Activated B cell treated with CpG ODN at 0.5 μM for 24 hours (primary cell): ENCODE measurements at places on chromosomes 3 and 15. TPM values are rescaled to one million over a fixed set of nuclear protein-coding genes. Genes with fewer than 3 reads are reported as not detected.

Gene SLC9A9
- 9.0 and 9.4 TPM in 2 replicates for total RNA-seq

- H3K36me3 ChIP-seq, result no peaks in the 10 kb centered on the region
- H3K27ac ChIP-seq, result peak overlapping the region; percentile 10
- H3K27me3 ChIP-seq, result peaks cover 5% of the 10 kb centered on the region
- no peak overlapping the region for H3K4me3 ChIP-seq
- peaks cover 16% of the 10 kb centered on the region for H3K4me1 ChIP-seq
Measured at GRCh38 chr15:32873284-32874114, 155.7 kb downstream of the GREM1 start.

Gene GOLGA6D
- not detected in 2 replicates for total RNA-seq

- H3K36me3 ChIP-seq, result peaks cover 57% of the 10 kb centered on the region
- no peak within 1 kb of the TSS for H3K27ac ChIP-seq
- DNase-seq, result no peak
- H3K4me1 ChIP-seq, result no peaks in the 10 kb centered on the region
Measured at GRCh38 chr15:42359249-42359648, at the start of gene CAPN3. Gene CAPN3 (plus strand): TSS chr15:42359501. CDS start chr15:42359806, 305 bp downstream.

DNA sequence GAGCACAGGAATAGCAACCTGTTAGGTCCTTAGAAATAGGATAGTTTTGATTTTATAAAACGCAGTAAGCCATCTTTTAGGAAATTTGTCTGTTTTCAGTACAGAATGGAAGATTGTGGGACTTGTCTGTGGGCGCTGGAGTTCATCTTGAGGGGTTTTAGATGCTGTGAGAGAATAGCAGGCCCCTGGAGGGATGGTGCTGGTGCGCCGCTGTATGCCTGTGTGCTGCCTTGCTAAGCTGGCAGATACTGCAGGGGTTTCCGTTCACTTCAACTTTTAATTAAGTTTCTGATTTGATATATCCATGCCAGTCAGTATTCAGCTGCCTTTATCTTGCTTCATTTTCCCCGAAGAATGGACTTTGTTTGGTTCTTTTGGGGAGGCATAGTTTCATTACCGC lies 4.2 kb downstream of the CACNA2D3 start:
- H3K27ac ChIP-seq, result no peak overlapping the region
- peaks cover 11% of the 10 kb centered on the region for H3K4me1 ChIP-seq
- no peak overlapping the region for H3K4me3 ChIP-seq

Gene GPR156
- 0.24 TPM in 2 replicates for total RNA-seq

DNA sequence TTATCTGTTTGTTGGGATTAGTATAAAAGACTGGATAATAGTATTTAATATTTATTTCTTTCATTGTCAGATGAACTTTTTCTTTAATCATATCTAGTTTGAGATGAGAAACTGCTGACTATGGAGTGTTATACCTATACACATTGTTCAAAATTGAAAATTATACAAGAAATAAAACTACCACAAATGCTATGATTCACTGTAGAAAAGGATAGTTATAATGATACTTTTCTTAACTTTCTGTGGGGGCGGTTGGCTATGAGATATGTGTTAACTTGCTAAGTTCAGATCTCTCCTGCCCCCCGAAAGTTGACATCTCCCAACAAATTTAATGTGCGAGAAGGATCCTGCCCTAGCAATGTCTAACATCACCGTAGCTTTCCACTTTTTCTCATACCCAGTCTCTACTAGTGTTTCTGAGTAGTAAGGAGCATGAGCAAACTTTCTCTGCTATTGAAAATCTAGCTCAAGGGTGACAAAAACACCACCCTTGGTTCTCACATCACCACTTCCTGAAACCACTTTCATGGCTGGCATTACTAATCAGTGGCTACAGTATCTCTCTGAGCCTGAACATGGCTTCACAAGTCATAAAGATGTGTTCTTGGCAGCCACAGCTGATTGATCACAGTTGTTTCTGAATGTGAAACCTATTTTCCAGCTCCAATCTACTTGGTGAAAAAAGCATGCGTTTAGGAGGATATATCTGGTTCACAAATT lies 15.8 kb upstream of the SAMMSON start:
- DNase-seq, result no peak
- no peak overlapping the region for H3K4me3 ChIP-seq
- H3K27ac ChIP-seq, result no peak overlapping the region

- no peak for DNase-seq
- H3K4me1 ChIP-seq, result peaks cover 4% of the 10 kb centered on the region
- no peaks in the 10 kb centered on the region for H3K36me3 ChIP-seq
- no peak overlapping the region for H3K27ac ChIP-seq
- no peak overlapping the region for H3K4me3 ChIP-seq
Measured at GRCh38 chr3:157294953-157295352, 135.0 kb upstream of the CCNL1 start.

GRCh38 chr3:17027318-17027717 lies 142.6 kb downstream of the PLCL2 start:
- H3K4me1 ChIP-seq, result peaks cover 58% of the 10 kb centered on the region
- no peak overlapping the region for H3K4me3 ChIP-seq
- H3K36me3 ChIP-seq, result peaks cover 25% of the 10 kb centered on the region
- no peak overlapping the region for H3K27ac ChIP-seq

DNA sequence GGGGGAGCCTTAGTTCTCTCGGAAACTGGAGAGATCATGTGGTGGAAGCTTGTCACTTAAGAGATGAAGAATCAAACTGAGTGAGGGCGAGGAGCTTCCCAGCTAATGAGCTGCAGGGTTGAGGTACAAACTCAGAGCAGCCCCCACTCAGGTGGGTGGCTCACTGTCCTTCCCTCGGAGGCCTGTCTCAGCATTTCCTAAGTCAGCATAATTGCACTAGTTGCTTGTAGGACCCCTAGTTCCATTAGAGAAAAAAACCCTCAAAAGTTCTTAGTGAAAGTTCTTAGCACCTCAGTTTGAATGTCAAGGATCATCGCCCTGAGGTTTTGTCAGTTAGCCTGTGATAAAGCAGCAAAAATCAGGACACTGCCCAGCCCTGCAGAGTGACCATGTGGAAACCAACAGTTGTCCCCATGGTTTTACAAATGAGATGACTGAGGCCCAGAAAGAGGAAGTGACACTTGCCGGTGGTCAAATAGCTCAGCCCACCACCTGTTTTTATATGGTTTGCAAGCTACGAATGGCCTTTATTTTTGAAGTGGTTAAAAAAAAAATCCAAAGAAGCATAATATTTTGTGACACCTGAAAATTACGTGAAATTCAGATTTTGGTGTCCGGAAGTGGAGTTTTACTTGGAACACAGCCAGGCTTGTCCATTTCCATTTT lies 11.9 kb downstream of the SMAD6 start:
- H3K4me1 ChIP-seq, result peaks cover 17% of the 10 kb centered on the region
- no peak overlapping the region for H3K27ac ChIP-seq
- peaks cover 20% of the 10 kb centered on the region for H3K27me3 ChIP-seq
- no peaks in the 10 kb centered on the region for H3K36me3 ChIP-seq
- no peak for DNase-seq
- no peak overlapping the region for H3K4me3 ChIP-seq

Gene RTP4
- total RNA-seq, result 7.4 and 9.0 TPM in 2 replicates

- no peak for DNase-seq
- peaks cover 14% of the 10 kb centered on the region for H3K36me3 ChIP-seq
- H3K27me3 ChIP-seq, result no peaks in the 10 kb centered on the region
- H3K4me1 ChIP-seq, result no peaks in the 10 kb centered on the region
Measured at GRCh38 chr3:184895350-184895749, 83.4 kb downstream of the VPS8 start.

GRCh38 chr15:72940229-72940622 lies 112.0 kb upstream of the NEO1 start:
- no peaks in the 10 kb centered on the region for H3K36me3 ChIP-seq
- H3K4me1 ChIP-seq, result no peaks in the 10 kb centered on the region
- no peak overlapping the region for H3K27ac ChIP-seq
- peaks cover 17% of the 10 kb centered on the region for H3K27me3 ChIP-seq
- H3K4me3 ChIP-seq, result no peak overlapping the region

GRCh38 chr3:147458995-147459704 lies 50.0 kb downstream of the ZIC1 start:
- no peak for DNase-seq
- H3K4me1 ChIP-seq, result no peaks in the 10 kb centered on the region
- no peak overlapping the region for H3K27ac ChIP-seq

DNA sequence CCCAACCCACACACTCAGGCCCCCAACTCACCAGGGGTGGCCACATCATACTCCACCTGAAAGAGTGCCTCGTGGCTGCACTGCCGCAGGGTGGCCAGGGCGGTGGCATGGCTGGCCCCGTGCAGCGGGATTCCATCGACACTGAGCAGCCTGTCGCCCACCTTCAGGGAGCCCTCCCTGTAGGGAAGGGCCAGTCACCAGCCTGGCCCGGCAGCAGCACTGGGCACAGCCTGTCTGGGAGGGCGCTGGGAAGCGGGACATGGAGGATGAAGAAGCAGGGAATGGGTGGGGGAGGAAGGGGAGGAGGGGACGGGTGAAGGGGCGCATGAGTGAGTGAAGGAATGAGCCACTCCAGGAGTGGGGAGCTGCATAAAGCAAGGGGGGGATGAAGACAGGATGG lies 18.5 kb downstream of the GRIP2 start:
- DNase-seq, result no peak
- H3K4me1 ChIP-seq, result no peaks in the 10 kb centered on the region
- H3K27ac ChIP-seq, result no peak overlapping the region
- no peak overlapping the region for H3K4me3 ChIP-seq

DNA sequence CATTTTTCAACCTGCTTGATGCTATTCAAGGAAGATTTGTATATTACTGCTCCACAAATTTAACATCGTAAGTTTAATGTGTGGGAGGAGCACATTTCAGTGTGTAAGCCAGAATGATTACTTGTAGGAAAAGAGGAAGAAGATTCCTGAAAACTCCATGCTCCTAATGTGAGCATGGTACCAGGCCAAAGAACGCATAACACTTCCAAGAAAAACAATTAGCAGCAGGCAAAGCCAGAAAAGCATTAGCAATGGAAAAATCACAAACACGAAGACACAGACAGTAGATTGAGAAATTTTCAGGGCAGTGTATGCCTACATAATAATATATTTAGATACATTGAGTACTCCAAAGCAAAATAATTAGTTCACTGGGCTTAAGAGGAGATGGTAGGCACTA lies 96.6 kb upstream of the CBLB start:
- no peak for DNase-seq
- no peak overlapping the region for H3K27ac ChIP-seq
- no peaks in the 10 kb centered on the region for H3K27me3 ChIP-seq
- no peaks in the 10 kb centered on the region for H3K4me1 ChIP-seq
- H3K36me3 ChIP-seq, result no peaks in the 10 kb centered on the region
- no peak overlapping the region for H3K4me3 ChIP-seq

GRCh38 chr3:156211583-156211982 lies 91.2 kb downstream of the KCNAB1 start:
- peaks cover 14% of the 10 kb centered on the region for H3K27me3 ChIP-seq
- H3K4me3 ChIP-seq, result no peak overlapping the region
- H3K4me1 ChIP-seq, result no peaks in the 10 kb centered on the region

- no peaks in the 10 kb centered on the region for H3K4me1 ChIP-seq
- no peaks in the 10 kb centered on the region for H3K36me3 ChIP-seq
- DNase-seq, result no peak
- H3K4me3 ChIP-seq, result no peak overlapping the region
- H3K27ac ChIP-seq, result no peak overlapping the region
Measured at GRCh38 chr15:98375513-98376340, 272.6 kb upstream of the IGF1R start.

GRCh38 chr15:47750030-47750739 lies 32.9 kb downstream of the SEMA6D start:
- no peak overlapping the region for H3K27ac ChIP-seq
- H3K4me3 ChIP-seq, result no peak overlapping the region
- no peaks in the 10 kb centered on the region for H3K27me3 ChIP-seq

- DNase-seq, result no peak
- H3K4me3 ChIP-seq, result no peak overlapping the region
- no peaks in the 10 kb centered on the region for H3K36me3 ChIP-seq
- H3K4me1 ChIP-seq, result no peaks in the 10 kb centered on the region
Measured at GRCh38 chr3:151559736-151560135, 98.9 kb upstream of the IGSF10 start.

DNA sequence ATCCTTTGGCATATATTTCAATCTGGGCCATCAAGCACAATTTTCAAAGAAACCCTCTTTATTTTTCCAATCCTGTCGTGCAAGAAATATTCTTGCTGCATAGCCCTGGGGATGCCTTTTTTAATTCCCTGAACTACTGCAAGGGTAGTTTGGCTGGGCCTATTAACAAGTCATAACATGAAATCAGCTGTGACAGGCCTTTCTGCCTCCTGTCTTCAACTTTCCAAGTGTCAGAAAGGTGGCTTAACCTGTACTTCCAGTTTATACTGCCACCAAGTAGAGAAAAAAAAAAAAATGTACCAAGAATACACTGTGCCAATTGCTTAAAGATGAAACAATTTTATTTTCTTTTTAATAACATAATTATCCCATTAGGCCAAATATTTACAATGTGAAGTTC lies 32.4 kb upstream of the SPPL2A start:
- H3K27ac ChIP-seq, result no peak overlapping the region
- H3K27me3 ChIP-seq, result no peaks in the 10 kb centered on the region
- no peaks in the 10 kb centered on the region for H3K36me3 ChIP-seq
- no peaks in the 10 kb centered on the region for H3K4me1 ChIP-seq
- DNase-seq, result no peak

GRCh38 chr3:49712166-49712565 lies 7.3 kb downstream of the AMIGO3 start:
- no peak overlapping the region for H3K27ac ChIP-seq
- H3K4me3 ChIP-seq, result no peak overlapping the region
- H3K36me3 ChIP-seq, result peaks cover 19% of the 10 kb centered on the region
- H3K27me3 ChIP-seq, result no peaks in the 10 kb centered on the region

Gene PDIA5
- 8.5 and 10.7 TPM in 2 replicates for total RNA-seq

DNA sequence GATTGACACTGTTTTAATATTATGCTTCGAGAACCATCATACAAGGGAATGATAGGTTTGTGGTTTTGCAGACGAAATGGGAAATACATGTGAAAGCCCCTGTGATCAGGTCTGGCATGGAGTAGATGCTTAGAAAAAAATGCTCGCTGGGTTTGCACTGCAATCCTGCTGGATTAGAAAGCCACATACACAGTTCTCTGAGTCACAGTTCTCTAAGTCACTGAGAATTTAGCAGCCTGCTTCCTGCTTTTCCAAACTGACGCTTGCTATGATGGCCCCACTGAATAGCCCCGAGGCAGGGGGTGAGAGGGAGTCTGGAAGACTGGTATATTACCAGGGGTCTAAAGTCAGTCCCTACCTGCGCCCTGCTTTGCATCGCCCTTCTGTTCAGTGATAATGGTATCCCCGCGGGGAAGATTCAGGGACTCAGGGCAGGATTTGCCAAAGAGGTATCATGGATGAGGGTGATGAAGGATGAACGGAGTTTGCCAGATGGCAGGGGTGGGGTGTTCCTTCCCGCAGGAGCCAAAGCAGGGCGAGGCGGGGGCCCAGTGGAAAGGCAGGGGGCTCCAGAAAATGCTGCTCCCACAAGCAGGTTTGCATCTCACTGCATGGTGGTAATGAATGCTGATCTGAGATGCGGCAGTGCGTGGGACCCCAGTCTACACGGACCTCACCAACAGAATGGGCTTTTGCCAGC lies 82.3 kb downstream of the IQSEC1 start:
- no peak overlapping the region for H3K4me3 ChIP-seq
- H3K27ac ChIP-seq, result peak overlapping the region; percentile 56
- DNase-seq, result no peak
- no peaks in the 10 kb centered on the region for H3K27me3 ChIP-seq

Gene XXYLT1
- total RNA-seq, result 7.6 and 7.9 TPM in 2 replicates

DNA sequence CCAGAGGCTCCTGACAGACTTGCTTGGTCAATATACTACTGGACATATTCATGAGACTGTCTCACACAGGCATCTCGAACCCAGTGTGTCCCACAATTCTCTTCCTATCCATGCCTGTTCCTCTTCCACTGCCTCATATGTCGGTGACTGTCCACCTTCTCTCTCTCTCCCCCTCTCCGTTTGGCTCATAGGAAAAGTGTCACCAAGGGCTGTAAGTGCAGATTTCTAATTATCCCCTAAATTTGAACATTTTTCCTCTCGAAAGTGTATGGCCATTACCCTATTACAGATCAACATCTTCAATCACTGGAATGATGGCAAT lies 22.5 kb upstream of the MUC20 start:
- no peak overlapping the region for H3K4me3 ChIP-seq
- H3K27me3 ChIP-seq, result no peaks in the 10 kb centered on the region
- no peak overlapping the region for H3K27ac ChIP-seq
- H3K4me1 ChIP-seq, result peaks cover 6% of the 10 kb centered on the region

Gene IL16
- 205 and 206 TPM in 2 replicates for total RNA-seq
